Retinal pigment epithelial cell (primary cell): ENCODE measurements at places on chromosomes 2 and 18.

DNA sequence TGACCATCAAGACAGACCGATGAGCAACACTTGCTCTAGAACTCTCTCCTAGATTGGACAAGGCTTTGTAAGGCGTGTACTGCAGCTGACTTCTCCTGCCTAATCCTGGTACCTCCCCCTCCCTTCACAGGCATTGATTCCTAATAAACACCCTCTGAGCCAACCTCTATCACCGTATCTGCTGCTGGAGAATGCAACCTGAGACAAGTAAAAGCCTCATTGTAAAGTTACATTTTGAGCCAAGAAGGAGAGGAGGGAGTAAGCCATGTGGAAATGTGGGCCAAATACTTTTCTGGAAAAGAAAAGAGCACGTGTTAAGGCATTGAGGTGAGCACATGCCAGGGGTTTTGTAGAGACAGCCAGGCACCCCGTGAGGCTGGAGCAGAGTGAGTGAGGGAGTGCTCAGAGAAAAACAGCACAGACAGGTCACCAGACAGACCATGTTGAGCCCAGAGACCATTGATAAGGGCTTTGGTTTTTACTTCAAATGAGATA, 2.6 kb upstream of the WDFY1 start:
- DNase-seq, result no peak

DNA sequence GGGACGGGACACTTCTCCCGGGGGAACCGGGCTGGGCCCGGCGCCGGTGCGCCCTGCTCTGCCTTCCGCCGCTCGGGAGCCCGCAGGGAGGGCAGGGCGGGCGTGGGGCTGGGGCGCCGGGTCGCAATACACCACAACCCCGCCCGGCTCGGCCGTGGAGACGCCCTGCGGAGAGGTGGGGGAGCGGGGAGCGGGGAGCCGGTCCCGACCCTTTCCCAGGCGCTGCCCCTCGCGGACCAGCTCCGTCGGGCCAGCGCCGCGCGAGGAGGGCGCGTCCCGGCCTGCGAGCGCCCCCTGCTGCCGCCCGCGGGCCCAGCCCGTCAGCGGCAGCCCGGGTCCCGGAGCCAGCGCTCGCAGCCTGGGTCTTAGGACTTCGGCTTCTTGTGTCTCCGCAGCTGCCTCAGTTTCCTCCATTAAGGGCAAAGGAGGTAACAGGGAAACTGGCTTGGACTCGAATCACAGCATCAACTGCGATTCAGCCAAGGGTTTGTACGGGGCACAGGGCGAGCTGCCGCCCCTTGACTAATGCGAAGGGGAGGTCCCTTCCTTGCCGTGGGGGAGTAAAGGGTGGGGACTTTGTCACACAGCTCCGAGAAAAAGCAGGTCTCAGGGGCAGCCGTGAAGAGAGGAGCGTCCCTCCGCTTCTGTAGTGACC, 635 bp upstream of the ADRA2B start:
- DNase-seq, result no peak

DNA sequence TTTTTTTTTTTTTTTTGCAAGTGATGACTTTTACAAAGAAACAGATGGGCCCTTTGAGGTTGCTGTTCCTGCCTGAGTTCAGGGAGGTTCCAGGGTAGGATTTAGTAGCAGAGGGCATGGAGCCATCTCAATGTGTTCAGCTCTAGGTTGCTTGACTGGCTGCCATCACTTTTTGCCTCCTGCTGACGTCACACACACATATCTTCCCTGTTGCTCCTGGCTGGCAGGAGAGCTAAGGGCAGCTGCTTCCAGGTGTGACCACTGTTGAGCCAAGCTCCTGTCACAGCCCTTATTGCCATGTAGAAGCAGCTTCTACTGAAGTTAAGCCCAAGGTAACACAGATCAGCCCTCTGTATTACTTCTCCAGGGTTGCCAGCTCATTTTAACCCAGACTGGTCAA, 394.2 kb upstream of the SPRED2 start:
- DNase-seq, result no peak

DNA sequence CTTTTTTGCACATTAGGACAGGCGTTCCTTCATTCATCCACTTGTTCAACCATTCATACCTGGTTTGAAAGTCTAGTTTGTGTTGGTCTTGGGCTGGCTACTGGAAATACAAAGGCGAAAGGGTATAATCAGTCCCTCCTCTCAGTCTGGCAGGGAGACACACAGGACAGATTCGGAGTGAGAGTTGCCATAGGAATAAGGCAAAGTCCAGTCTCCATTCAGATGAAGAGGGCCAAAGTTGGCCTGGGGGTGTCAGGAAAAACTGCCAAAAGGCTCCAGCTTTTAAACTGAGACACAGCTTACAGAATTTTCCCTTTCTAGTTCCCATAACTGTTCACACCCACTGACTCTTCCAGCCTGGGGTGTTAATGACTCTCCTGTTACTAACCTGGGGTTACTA, 96.3 kb upstream of the AQP4 start:
- no peak for DNase-seq

- no peak for DNase-seq
Measured at GRCh38 chr2:120017201-120017600, 4.3 kb downstream of the EPB41L5 start.

DNA sequence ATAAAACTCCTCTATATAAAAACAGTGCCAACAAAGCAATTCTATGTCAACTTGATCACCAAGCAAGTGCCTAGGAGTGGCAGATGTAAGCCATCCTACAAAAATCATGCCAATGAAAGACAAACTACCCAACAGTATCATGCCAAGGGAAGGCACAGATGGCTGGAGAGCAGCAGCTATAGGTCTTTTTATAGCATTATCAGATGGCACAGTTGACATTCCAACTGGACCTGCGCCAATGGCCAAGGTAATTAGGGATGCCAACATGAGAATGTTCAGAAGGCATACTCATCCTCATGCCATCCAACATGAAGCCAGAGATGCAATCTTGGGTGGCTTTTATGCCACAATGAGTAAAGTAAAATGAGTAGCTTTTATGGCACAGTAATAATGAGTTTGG, 237.3 kb downstream of the OTX1 start:
- no peak for DNase-seq

GRCh38 chr2:30956995-30957394, 149.7 kb upstream of the CAPN13 start:
- no peak for DNase-seq

- no peak for DNase-seq
Measured at GRCh38 chr2:109331081-109331480, 202.1 kb downstream of the SH3RF3 start.

DNA sequence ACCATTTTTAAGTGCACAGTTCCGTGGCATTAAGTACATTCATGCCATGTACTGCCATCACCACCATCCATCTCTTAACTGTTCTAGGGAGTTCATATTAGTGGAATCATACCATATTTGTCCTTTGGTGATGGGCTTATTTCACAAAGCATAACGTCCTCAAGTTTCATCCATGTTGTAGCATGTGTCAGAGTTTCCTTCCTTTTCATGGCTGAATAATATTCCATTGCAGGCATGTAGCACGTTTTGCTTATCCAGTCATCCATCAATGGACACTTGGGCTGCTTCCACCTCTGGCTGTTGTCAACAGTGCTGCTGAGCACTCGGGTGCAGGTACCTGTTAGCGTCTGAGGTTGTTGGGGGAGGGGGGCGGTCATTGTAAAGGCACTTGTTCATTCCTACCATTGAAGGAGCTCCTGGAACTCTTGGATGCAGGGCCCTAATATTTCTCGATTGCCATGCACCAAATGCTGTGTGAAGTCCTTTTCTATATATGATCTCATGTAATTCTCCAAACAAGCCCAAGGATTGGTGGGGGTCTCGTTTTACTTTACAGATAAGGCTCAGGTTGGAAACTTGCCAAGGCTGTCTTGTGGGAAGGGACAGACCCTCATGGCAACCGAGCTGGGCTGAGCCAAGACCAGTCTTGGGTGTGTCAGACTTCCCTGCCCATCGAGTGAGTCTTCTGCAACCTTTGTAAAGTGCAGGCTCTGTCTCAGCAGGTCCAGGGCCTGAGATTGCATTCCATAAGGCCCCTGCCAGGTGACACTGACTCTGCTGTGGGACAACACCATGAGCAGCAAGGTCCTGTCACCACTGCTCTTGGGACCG, 42.9 kb upstream of the SH3RF3 start:
- no peak for DNase-seq

- no peak for DNase-seq
Measured at GRCh38 chr2:178530131-178530530, 49.9 kb downstream of the PLEKHA3 start.

DNA sequence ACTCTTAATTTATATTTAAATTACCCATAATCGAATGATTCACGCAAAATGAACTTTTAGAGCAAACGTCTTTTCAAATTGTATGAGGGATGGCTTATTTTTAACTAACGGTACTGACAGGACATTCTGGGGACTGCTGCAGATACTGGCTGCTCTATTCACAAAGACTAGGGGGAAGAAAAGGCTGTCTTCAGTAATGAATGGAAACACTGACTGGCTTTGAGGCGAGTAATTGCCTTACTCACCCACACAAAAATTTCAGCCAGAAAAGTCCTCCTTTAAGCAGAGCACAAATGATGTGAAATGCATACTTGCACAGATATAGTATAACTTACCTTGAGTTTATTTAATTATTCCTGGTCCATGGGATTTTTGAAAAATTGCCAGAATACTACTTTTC, 852.6 kb downstream of the DPP10 start:
- no peak for DNase-seq
